ENCODE measurements at places on chromosomes 1 and 21.

GRCh38 chr1:163604896-163605295 lies 283.1 kb downstream of the NUF2 start:
- no peak for DNase-seq

- peak; percentile 23 for DNase-seq
These were observed 1.5 kb downstream of the ZNF684 start for GRCh38 chr1:40532844-40533424.

GRCh38 chr1:64608005-64608650 lies 136.7 kb upstream of the RAVER2 start:
- DNase-seq = no peak

- DNase-seq = no peak
These were observed 633.0 kb downstream of the SMYD3 start for GRCh38 chr1:245873883-245874671.

DNA sequence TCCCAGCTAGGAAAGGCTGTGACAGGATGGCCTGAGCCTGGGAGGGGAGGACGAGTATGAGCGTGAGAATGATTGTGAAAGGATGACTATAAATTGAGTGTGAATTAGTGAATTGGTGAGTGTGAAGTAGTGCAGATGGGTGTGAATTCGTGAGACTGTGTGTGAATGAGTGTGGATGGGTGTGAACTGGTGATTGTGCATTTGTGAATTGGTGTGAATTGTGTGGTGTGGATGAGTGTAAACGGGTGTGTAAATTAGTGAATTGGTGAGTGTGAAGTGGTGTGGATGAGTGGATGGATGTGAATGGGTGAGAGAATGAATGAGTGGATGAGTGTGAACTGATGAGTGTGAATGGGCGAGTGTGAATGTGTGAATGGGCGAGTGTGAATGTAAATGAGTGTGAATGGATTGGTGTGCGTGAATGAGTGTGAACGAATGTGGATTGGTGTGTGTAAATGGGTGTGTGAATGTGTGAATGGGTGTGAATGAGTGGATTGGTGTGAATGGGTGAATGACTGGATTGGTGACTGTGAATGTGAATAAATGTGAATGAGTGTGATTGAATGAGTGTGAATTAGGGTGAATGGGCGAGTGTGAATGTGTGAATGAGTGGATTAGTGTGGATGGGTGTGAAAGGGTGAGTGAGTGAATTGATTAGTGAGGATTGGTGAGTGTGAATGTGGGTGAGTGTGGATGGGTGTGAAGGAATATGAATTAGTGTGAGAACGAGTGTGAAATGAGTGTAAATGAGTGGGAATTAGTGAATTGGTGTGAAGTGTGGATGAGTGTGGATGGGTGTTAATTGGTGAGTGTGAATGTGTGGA lies 7.7 kb upstream of the MXRA8 start:
- DNase-seq = no peak

- DNase-seq = no peak
These were observed 1.0 kb downstream of the RCC1 start for GRCh38 chr1:28506907-28507246.

DNA sequence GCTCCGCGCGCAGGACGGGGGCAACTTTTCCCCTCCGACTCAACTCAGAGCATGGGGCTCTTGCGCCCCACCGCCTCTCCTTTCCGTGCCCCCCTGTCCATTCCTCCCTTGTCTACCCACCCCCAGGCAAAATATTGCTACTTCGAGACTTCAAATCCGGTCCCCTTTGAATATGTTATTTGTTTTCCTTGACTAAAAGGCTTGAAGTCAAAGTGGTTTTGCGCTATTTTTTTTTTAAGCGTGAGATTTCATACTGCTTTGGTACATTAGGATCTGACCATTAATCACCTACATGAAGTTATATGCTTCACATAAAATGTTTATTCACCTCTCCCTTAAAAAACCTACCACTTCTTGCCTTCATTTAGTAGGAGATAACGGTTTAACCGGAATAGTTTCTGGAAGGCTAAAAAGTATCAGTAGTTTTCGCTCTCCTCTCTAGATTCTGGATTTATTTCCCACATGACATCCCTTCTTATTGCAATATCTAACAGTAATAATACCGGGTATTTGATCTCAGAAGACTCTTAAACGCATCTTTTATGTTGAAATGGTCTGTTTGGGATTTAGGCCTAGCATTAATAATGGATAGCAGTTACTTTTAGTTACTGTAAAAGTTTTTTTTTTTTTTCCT lies 1.6 kb downstream of the NFIA start:
- DNase-seq = no peak

- DNase-seq = no peak
These were observed 116.4 kb downstream of the USH2A start for GRCh38 chr1:216306830-216307229.

- DNase-seq = no peak
These were observed 31.8 kb upstream of the MYBPHL start for GRCh38 chr1:109338608-109339007.

GRCh38 chr1:216582151-216582550 lies 141.1 kb downstream of the ESRRG start:
- no peak for DNase-seq

DNA sequence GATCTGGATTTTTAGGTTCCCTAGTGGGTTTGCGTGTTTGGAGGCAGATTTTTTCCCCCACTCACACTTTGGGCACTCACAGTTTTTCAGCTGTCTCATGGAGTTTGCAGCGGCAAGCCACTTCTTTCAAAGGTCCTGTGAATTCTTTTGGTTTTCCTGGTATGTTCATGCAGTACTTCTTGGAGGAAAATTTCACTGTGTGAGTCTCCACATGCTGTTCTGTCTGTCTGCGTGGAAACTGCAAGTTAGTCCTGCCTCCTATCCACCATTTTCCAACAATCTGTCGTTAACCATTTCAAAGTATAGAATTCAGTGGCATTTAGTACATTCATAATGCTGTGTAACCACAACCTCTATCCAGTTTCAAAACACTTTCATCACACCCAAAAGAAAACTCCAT lies 793 bp upstream of the FMO1 start:
- DNase-seq = no peak

DNA sequence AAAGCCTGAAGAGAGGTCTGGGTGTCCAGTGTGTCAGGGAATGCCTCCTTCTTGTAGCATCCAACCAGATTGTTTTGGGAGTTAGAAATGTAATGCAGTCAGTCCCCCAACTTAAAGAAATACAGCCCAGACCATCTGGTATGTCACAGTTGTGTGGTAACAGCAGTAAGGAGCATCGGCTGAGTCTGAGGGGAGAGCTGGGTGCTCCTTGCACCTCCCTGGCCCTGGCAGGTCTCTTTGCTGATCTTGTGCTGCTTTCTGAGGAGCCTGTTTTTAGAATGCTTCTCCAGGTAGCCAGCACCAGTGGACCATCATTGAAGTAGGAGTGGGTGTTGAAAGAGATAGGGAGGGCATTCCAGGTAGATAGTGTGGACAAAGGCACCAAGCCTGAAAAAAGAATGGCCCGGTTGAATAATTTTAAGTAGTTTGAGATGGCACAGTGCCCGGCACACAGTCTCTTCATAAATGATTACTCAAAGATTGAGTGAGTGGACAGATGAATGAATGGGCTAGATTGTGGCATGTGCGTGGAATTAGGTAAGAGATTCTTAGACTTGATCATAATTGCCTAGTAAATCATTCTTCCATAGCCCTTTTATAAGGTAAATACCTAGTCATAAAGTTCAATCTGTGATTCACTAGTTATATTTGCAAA lies 46.5 kb downstream of the LAMC1 start:
- no peak for DNase-seq

DNA sequence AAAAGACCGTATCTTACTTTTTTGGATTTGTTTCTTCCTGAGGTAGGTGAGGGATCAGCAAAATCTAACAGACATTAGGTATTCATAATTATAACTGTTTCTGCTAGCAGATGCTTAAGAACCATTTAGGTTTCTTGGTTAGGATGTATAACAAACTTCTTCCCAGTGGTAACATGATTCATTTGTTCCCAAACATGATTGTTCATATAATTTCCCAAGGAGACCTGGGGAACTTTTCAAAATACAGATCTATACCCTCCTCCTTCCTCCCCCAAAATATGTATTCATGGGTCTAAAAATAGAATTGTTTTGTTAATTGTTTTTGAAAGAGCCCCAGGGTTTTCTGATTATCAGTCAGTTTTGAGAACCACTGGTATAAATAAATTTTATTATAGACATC lies 228.2 kb downstream of the COP1 start:
- DNase-seq = no peak

- DNase-seq = peak; percentile 34
These were observed 1.9 kb upstream of the IRF2BP2 start for GRCh38 chr1:234611847-234612351.

GRCh38 chr1:194698908-194699318 lies 1512.5 kb upstream of the B3GALT2 start:
- no peak for DNase-seq

DNA sequence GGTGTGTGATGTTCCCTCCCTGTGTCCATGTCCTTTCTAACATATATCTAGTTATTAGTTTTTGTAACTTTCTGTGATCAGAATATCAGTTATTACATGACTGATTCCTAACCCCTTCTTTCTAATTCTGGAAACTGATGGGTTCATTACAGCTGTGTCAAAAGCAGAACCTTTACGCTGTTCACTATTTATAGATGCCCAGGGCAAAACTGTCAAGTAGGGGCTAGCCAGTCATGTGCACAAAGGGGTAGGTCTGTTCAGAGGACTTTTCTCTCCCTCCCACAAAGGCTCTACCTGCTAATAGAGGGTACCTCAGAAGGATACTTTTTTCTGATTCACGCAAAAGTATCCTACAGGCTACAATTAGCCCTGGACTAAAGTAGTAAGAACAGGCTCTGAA lies 79.2 kb downstream of the NRDC start:
- no peak for DNase-seq

- DNase-seq = no peak
These were observed 87.6 kb downstream of the PTPRC start for GRCh38 chr1:198726455-198726854.

DNA sequence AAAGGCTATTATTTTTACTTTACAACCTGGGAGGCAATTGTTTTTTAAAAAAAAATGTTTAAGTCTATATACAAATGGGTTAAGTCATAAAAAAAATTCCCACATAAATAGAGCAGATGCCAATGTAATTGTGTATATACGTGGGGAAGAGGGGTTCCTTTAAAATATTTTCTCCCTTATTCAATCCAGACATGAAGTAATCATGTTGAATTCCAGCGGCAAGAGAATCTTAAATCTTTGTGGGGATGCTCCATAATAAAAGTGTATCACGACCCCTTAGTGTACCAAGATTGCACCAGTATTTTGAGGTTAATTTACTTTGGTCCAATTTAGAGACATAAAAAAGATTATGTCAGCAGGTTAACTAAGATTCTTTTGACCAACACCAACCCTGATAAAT lies 62.1 kb downstream of the ARID4B start:
- DNase-seq = no peak

DNA sequence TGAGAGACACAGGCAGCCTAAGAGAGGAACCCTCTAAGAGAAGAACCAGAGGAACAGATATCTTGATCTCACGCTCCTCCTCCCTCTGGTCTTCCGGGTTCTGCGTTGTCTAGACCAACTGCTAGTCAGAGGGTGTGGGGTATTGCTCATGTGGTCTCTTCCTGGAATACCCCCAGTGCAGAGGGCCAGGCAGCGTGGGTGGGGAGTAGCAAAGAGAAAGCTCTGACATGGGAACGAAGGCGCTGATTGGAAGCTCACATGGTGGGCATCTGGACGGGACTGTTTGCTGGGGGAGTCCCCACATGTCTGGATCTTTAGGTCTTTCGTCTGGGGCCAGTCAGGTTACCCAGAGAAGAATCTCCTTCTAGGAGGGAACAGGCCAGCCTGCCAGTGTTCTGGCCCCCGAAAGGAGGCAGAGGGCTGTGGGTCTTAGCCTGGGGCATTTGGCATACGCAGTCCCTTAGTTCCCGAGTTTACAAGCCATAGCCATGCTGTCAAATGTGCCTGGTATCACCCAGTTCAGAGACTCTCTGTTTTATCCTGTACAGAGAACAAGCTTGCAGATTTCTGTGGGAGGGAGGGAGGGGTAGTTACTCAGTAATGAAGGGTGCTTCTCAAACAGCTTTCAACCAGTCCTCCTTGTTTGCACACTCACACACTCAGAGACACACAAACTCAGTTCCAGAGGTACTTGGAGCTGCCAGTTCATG lies 18.3 kb upstream of the IL6R start:
- peak; percentile 48 for DNase-seq

DNA sequence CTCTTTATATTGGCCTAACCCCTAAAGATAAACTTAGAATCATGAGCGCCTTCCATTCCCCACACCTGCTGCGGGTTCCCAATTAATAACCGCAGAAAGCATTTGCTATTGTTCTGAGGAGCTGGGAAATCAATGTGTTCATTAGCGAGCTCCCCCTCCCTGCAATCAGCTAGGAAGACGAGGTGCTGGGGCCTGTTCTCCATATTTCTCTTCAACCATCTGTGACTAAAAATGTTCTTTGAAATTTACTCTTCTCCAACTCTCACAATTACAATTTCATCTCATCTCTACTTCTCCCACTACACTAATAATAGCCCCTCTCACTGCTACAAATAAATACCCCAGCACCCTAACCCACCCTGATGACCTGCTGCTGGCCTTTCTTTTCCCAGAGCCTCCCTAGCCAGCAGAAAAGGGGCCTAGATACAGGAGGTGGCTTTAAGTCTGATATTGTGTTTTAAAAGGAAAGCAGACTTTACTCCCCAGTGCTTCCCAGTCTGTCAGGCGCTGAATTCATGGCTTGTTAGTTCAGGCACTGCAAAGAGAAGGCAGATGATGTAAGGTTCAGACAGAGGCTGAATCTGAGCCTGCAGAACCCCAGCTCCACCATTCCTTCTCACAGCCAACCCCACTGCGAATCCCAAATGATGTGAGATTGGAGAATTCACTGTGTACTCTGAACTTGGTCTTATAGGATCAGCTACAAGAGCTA lies 477.5 kb upstream of the DAB1 start:
- no peak for DNase-seq

DNA sequence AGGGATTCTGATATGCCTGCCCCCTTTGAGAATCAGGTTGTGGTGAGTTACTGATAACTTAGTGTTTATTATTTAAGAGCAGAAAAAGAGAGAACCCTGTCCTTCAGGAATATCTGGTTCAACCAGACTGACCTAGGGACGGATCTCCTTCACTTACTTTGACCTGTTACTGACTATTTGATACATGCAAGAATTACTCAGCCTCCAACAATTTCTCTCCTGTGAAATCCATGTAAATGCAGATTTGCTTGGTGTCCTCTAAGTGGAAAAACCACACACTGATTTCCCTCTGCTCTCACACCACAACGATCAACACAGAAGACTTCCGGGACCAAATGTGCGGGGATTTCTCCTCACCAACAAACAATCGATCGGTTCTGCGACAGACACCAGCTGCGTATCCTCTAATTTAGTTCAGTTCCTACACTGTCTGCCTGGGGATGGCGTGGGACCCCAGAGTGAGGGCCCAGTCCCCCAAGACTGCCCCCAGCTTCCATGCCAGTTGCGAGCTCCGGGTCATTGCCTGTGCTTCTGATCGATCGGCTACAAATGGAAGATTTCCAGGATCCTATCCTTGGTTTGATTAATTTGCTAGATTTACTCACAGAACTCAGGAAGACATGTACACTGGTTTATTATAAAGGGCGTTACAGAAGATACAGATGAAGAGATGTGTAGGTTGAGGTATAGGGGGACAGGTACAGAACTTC lies 51.7 kb downstream of the BACE2 start:
- no peak for DNase-seq

Measured in activated CD4-positive, alpha-beta memory T cell treated with anti-CD3 and anti-CD28 coated beads, Interleukin-2, amount 10 ng/mL, durations not matched to agents 7 days and 5 days (primary cell).